NCI-H146 (cell line): ENCODE measurements at places on chromosomes 13 and 19.

GRCh38 chr19:12766051-12766521 lies 9.3 kb downstream of the HOOK2 start:
- no peak for DNase-seq

GRCh38 chr19:11807099-11807380 lies 7.0 kb upstream of the ZNF440 start:
- DNase-seq: no peak

- DNase-seq: no peak
Observed at GRCh38 chr13:26061256-26061655, 9.4 kb upstream of the SHISA2 start.

DNA sequence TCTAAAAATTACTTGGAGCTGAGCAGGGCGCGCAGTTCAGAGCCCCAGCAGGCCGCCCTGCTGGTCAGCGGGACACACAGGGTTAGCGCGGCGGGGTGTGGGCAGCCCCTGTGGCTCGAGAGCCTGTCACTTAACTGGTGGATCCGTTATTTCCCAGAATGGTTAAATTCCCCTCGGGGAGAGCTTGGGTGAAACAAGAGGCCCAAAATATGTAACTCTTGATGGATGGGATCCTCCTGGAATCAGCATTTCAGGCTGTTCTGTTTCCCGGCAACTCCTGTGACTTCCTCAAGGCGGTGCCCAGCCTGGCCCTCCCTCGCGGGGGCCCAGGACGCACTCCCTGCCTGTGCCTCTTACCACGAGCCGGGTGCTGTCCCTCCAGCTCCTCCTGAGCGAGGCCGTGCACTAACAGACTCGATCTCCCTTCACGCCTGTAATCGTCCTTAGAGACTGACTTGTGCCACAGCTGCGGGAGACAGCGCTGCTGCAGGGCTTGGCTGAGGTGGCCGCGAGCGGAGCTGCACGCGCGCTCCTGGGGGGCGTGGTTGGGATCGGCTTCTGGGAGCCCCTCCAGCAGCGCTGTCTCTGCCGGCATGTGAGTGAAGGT lies 9.7 kb downstream of the PTBP1 start:
- no peak for DNase-seq

GRCh38 chr19:44855606-44856005 lies 9.5 kb downstream of the NECTIN2 start:
- DNase-seq: no peak

DNA sequence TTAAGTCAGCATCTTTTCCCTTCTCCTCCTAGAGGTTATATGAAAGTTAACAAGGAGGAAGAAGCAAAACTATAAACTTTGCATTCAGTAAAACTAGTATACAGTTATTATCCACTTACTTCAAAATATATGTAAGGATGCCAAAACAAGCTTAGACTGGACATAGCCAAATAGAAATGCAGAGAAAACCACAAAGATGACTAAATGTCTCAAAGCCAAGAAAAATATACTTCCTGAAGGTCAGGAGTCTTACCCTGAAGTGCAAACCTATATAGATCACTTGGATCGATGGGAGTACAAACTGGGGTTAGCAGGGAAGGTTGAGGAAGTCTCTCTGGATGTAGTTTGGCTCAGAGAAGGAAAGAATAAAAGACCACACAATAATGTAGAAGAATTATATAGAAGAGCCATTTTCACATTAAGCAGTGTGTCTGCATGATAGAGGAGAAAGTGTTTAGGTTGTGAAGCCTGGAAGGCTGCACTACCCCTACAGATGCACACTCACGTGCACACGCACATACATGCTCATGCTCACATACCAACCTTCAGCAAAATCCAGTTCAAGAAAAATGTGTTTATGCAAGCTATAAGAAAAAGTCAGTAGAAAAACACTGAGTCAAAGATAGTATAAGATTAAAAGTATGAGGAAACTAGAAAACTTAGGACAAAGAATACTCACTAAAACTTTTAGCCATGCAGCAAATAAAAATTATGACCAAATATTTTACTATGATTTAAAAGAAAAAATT lies 112.1 kb upstream of the RXFP2 start:
- no peak for DNase-seq

DNA sequence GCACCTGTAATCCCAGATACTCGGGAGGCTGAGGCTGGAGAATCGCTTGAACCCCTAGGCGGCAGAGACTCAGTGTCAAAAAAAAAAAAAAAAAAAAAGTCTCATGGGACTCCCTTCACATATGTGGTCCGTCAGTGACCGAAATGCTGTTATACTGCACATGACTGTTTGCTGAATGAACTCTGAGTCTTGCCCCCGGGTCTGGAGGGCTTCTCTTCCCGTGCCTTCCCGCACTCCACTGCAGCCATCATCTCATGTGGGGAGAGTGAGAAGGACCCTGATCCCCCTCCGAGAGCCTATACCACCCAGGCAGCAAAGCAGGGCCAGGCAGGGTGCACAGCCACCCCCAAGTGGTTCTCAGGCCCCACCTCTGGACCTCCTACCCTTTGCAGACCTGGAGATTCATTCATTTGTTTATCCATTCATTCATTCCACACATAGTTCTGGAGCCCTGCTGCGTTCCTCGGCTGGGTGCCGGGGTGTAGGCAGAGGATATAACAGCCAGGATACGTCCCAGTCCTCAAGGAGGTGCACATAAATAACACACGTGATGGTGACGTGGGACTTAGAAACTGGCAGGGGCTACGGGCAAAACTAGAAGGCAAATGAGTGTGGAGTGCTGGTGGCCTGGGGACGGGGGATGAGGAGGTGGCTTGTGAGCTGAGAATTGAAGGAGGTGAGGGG lies 14.2 kb downstream of the NDUFA11 start:
- no peak for DNase-seq

- DNase-seq: no peak
Observed at GRCh38 chr13:55493297-55493696, 1647.4 kb upstream of the PRR20A start.

DNA sequence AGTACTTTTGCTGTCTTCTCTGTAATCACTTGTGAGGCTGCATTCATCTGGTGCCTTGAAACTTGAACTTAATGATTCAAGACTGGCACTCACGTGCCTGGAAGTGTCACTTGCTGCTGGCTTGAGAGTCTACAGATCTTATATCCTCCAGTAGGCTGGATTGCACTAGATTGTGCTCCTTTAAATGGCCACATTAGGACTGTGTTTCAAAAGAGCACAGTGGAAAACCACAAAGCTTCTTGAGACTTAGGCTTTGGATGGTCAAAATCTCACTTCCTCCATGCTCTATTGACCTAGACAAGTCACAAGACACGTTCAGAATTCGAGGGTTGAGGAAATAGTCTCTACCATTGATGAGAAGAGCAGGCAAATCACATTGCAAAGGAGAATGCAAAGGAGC lies 1278.8 kb upstream of the MIR17HG start:
- no peak for DNase-seq

GRCh38 chr19:15251010-15251748 lies 18.9 kb upstream of the EPHX3 start:
- DNase-seq: no peak

- DNase-seq: no peak
Observed at GRCh38 chr13:37481885-37482227, 116.7 kb downstream of the POSTN start.

- DNase-seq: no peak
Observed at GRCh38 chr19:28594737-28595136, 618.2 kb downstream of the UQCRFS1 start.

GRCh38 chr13:30154931-30155330 lies 152.4 kb downstream of the KATNAL1 start:
- DNase-seq: no peak

DNA sequence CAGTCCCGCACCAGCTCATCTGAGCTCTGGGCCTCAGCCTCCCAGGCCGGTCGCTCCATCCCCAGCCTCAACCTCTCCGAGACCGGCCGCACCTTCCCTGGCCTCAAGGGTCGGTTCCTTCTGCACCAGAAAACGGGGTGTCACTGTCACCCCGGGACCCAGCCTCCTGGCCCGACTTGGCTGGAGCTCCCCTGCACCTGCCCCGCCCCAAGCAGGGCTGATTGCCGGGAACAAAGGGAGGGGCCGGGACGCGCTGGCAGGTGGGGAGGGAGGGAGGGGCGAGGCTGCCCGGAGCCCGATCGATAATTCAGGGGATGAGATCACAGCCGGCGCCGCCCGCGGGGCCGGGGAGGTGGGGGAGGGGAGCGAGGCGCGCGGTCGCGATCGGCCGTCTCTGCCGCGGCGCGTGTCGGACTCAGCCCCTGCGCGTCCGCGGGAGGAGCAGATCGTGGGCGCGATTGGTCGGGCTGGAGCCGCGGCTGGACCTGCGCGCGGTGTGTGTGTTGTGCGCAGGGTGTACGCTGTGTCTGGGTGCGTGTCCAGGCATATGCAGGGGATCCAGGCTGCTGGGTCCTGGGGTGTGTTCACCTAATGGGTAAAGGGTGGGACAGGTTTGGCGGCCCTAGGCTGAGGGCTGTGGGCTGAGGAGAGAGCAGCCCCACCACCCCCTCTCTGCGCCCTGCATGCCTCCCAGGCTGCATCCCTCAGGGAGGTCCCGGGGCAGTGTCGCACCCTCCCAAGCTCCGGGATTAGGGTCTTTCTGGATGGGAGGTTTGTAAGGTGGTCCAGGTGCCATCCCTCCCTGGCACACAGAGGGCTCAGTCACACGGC lies 1.1 kb upstream of the SHC2 start:
- peak; percentile 83 for DNase-seq

GRCh38 chr13:91491980-91492379 lies 93.6 kb downstream of the GPC5 start:
- no peak for DNase-seq

GRCh38 chr19:12484371-12485051 lies at the start of gene ZNF709:
Gene ZNF709, minus strand, starts transcription at chr19:12484816. Its CDS starts 159 bp downstream, at chr19:12484657.
- DNase-seq: peak; percentile 97

GRCh38 chr19:16527334-16527935 lies 14.8 kb downstream of the CHERP start:
- no peak for DNase-seq

DNA sequence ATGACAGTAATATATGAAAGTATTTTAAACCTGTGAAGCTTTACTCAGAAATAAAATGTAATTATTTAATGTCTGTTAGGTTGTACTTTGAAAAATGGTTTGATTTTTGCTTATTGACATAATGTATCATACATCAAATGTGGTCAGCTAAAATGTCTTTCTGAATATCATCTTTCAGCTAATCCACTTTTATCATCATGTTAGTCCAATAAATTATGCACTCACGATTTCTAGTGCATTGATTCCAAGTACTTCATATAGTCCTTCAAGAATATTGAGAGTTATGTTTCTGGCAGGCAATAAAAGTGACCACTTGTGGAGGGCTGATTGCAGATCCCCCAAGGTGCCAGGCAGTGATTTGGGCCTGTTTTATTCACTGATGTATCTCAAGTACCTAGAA lies 1204.1 kb downstream of the OLFM4 start:
- DNase-seq: no peak

GRCh38 chr19:49840736-49841249 lies 10.2 kb upstream of the PTOV1 start:
- DNase-seq: no peak

DNA sequence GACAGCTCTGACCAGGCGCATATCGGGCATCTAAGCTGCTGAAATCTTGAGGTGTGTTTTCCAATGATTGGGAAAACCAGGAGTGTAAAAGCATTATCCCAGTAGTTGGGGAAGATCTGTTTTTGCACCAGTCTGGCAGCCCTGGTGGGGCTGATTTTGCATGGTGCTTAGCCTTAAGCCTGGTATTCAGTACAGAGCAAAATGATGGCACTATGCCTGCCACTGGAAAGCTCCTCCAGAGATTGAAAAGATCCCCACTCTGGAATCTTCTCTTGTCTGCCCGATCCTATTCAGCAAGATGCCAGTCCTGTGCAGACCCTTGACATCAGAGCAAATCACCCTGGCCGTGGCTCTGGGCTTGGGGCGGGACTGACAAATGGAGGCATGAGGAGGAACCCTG lies 44.7 kb upstream of the SIAH3 start:
- DNase-seq: no peak

DNA sequence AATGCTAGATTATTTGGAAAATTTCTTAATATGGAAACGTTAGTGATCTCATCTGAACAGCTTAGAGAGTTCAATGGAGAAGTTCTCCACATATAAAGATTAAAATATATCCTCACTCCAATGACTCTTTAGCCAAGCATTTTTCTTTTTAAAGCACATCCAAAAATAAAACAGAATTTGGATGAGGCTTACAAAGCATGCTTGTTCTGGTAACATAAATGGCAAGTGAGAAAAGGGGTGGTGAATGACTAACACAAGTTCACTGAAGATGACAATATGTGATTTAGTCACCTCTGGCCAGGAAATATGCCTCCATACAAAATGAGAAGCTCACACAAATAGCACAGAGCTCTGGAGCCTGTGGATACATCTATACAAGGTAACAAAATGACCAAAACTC lies 253.0 kb downstream of the PCDH20 start:
- no peak for DNase-seq

DNA sequence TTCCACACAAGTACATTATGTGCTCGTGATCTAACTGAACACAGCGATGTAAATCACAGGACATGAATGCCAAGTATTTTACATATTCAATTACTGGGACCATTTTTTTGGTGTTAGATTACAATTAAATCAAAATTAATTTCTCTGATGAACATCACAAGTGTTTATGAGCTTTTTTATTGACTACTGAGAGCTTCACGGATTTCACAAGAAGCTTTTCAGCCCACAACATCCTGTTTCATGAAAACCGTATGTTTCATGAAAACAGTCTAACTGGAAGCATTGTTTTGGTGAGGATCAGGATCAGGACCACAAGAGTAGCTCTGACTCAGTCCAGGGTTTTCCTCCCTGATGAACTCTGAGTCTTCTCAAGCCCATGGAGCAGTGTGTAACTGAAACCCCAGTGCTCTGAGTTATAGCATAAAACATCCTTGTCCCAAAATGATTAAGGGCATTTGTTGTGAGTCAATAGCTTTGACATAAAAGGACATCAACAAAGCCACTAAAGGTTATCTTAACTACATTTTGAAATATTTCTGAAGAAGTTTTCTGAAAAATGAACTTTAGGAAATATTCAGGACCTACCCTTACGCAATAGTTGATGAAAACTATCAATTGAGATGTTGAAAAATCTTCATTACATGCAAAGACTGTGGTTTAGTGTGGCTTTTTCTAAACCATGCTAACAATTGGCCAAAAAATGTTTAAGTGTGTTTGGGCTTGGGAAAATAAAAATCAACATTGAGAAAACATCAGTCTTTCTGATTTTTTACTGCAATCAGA lies 49.3 kb downstream of the UFM1 start:
- no peak for DNase-seq

- no peak for DNase-seq
Observed at GRCh38 chr19:45362291-45362690, 8.1 kb downstream of the ERCC2 start.

DNA sequence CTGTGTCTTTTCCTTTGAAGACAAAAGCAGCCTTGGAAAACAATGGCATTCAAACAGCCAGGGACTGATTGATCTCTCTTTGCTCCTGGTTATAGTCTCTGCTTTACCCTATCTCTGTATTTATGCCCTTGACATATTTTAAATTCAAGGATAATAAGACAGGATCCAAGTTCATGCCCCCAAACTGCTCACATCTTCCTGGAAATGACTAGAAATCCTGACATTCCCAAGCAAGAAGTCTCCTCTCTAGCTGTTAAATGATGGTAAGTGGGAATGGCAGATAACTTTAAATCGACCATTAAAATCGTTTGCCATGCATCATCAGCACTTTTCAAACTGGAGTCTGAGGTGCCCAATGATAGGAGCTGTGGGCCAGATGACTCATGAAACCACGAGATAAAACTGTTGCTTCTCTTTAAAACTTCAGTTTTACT lies 435.6 kb downstream of the FOXO1 start:
- no peak for DNase-seq

GRCh38 chr13:62356977-62357376 lies 941.3 kb upstream of the PCDH20 start:
- DNase-seq: no peak

- no peak for DNase-seq
Observed at GRCh38 chr13:51894239-51894638, 32.5 kb downstream of the CCDC70 start.

- DNase-seq: no peak
Observed at GRCh38 chr19:2208975-2209374, 27.2 kb downstream of the PLEKHJ1 start.
